Activated naive CD4-positive, alpha-beta T cell treated with anti-CD3 and anti-CD28 coated beads for 36 hours (primary cell): ENCODE measurements at places on chromosomes 11 and 22. TPM values are rescaled to one million over a fixed set of nuclear protein-coding genes. Genes with fewer than 3 reads are reported as not detected.

The BLID gene
- not detected for total RNA-seq

The DNAJB7 gene
- not detected for total RNA-seq

The GGTLC3 gene
- not detected for total RNA-seq

The OR51I1 gene
- not detected for total RNA-seq

The RASL10A gene
- not detected for total RNA-seq

The CALCB gene
- 12.1 TPM for total RNA-seq

The SCGB2A2 gene
- not detected for total RNA-seq

The CCDC116 gene
- 0.19 TPM for total RNA-seq

The TRIM29 gene
- total RNA-seq: not detected

The BIRC3 gene
- 100 TPM for total RNA-seq

- DNase-seq: no peak
Observed at GRCh38 chr22:27782088-27782487, 19.5 kb downstream of the MN1 start.

DNA sequence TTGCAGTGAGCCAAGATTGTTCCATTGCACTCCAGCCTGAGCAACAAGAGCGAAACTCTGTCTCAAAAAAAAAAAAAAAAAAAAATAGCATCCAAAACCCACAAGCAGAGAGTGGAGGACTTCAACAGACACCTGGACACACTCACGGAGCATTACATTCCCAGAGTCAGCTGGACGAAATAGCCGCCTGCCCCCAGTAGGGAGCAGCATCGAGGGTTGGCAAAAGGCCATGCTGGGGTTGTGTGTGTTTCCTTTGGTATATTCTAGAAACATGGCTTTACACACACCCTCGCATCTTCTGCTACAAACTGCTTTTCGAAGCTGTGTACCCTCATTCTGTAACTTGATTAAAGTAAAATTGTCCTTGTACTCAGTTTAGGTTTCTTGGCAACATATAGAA, 5.3 kb downstream of the ADA2 start:
- peak; percentile 73 for DNase-seq

GRCh38 chr22:38832005-38832978, 11.5 kb downstream of the NPTXR start:
- no peak for DNase-seq

DNA sequence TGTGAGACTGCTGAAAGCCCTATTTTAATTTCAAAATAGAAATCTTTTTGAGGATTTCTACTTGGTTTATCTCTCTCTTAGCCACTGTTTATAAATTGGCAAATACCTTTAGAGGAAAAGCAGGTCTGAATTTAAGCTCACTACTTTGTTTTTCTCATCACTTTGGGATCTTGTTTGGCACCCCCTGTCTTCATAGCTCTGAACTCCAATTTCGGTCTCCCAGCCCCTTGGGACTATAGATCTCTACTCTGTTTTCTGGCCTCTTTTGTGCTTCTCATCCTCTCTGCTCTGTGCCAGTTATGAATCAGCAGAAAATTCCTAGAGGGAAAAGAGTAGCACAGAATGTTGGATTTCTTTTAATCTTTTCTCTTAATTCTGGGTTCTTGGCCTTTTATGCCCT, 118.3 kb downstream of the CYP2R1 start:
- DNase-seq: peak; percentile 41

GRCh38 chr11:64449381-64450167, 90.6 kb downstream of the RPS6KA4 start:
- DNase-seq: peak; percentile 79

GRCh38 chr11:130692220-130692619, 224.1 kb downstream of the SNX19 start:
- DNase-seq: no peak

- no peak for DNase-seq
Observed at GRCh38 chr11:72375241-72375960, 58.9 kb downstream of the CLPB start.

DNA sequence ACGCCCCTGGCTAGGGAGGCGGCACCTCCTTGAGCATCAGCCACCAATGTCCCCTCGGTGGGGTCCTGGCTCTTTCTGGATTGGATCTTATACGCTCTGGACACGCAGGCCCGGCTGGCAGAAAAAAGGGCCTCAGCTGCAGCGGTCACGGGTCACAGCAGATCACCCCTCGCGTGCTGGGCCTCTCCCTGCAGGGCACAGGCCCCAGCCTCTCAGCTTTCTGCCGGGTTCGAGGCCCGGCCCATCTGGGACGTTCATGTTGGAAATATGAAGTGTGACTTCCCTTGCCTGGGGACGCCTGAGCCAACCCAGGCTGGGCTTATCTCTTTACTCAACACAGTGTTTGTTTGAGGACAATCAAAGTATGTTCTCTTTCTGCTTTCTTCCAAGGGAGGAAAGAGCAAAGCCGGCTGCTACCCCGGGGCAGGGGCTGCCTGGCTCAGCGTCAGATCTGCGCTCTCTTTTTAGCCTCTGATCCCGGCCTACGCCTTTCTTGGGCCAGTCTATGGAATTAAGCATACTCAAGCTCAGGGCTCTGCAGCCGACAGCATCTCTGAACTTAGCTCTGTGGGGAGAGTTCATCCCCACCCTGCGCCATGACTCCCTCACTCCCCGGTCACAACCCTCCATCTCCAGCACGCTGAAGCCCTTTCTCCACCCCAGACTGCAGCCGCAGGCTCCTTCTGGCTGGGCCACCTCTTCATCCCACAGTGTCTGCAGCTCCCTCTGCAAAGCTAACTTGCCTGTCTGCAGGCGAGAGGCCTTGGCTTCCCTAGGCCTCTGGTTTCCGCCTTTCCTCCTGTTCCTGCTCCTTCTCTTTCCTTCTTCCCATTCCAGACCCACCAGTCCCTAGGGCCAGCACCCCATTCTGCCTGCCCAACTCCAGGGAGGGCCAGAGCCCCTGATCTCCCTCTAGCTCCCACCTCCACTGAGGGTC, 38.8 kb downstream of the ADAMTS15 start:
- DNase-seq: no peak

GRCh38 chr11:128482092-128482491, 105.3 kb downstream of the ETS1 start:
- DNase-seq: no peak

DNA sequence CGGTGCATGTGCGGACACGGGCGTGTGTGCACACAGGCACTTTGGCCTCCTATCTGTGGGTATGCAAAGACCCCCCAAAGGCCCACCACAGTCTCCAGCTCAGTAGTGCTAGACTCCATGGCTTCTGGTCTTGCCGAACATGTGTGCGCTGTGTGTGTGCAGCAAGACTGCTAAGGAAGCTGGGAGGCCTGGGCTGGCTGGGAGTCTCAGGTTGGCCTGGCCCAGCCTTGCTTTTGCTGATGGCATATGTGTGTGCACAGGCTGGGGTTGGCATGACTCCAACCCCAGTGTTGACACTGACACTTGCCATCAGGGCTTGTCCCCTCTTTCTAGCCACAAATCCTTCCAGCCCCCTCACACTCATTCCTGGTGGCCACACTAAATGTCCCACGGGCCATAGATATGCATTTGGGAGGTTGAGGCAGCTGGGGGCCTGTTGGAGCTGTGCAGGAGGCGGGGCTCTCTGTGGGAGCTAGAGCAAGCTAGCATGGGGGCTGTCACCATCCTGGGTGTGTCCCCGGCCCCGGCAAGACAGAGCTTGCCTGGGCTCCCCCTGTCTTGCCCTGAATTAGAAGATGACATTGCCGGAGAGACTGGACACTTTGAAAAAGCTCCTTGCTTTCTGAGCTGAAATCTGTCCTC, 60.9 kb upstream of the NECTIN1 start:
- DNase-seq: no peak

DNA sequence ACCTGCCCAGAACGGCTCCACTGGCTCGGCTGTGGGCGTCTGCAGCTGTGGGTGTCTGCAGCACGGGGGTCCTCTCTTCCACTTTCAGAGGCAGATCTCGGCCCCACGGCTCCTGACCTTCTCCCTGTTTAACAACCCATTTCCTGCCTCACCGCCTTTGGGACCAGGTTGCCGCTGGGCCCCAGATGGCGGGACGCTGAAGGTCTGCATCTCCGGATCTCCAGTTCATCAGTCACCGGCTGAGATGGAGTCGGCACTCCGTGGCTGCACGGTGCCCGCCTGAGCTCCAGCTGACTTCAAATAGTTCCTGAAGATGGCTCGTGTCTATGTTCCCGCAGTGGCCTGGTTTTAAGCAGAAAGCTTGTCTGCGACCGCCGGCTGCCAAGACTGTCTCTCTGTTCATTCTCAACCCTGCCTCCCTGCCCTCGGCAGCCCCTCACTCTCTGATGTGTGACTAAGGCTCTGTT, 475.9 kb downstream of the BRD1 start:
- DNase-seq: no peak

GRCh38 chr22:22877523-22878210, 9.9 kb upstream of the IGLL5 start:
- peak; percentile 85 for DNase-seq

DNA sequence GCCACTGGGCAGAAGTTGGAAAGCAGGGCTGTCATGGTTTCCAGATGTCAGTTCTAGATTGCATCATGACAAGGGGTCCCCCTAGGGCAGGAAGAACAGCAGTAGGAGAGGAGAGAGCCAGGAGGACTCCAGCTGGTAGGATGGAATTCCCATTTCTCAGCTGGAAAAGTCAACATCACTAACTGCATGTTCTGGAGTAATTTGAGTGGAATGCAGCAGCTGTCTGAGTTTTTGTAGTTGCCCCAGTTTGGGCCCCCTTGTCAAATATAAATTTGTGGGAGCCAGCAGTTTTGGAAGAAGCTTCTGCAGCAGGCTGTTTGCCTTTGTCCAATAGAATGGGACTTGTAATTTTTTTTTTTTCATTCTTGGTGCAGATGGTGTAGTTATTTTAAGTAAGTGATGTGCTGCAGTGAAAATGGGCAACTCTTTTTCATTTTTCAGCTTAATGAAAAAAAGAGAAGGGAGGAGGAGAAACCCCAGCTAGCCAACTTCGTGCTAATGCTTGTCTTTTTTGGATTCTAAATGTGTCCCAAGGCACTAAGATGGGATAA, 86.9 kb downstream of the LDLRAD3 start:
- DNase-seq: no peak

- no peak for DNase-seq
Observed at GRCh38 chr22:36472689-36473088, 8.8 kb downstream of the TXN2 start.

DNA sequence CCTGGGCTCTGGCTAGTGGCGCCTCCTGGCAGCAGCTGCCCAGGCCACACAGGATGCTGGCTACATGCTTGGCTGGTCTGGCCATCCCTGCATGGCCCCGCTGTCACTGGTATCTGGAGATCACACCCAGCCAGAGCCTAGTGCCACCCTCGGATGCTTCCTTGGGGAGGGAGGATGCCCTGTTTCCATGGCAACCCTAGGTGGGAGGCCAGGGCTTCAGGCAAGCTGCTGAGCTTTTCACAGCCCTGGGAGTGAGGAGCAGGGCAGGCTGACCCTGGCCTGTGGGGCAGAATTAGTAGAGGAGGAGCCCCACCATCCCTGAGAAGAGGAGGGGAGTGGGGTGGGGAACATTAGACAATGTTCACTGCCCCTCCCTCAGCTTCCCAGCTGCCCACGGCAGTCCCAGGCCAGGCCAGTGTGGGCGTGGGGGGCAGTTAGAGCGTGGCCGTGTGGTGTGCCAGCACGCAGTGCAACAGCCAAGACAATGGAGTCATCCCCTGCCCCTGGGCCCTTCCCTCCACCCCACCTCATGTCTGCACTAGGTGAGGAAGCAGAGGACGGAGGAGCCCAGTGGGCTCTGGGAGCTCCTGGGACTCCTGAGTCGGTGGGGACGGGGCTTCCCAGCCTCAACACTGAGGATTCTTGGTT, 50.4 kb downstream of the PARVB start:
- DNase-seq: no peak

GRCh38 chr22:50169774-50170341, 673 bp upstream of the PANX2 start:
- DNase-seq: peak; percentile 84

DNA sequence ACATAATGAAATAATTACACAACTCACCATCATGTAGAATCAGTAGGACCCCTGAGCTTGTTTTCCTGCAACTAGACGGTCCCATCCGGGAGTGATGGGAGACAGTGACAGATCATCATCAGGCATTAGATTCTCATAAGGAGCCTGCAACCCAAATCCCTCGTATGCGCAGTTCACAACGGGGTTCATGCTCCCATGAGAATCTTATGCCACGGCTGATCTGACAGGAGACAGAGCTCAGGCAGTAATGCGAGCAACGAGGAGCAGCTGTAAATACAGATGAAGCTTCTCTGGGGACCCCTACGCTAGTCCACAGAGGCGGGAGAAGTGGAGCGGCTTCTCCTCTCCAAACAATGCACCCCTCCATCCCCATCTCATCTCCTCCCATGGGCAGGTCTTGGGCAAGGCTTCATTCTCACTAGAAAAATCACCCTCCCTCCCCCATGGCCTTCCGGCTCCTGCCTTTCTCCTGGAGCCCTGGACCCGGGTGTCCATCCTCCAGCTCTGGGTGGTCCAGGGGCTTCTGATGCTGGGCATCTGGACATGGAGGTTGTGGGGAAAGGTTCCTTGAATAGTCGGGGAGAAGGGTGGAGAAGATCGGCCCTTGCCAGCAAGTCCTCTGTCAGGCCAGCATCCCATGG, 16.2 kb upstream of the RAC2 start:
- no peak for DNase-seq

- no peak for DNase-seq
Observed at GRCh38 chr22:22857607-22858558, 29.7 kb upstream of the IGLL5 start.

DNA sequence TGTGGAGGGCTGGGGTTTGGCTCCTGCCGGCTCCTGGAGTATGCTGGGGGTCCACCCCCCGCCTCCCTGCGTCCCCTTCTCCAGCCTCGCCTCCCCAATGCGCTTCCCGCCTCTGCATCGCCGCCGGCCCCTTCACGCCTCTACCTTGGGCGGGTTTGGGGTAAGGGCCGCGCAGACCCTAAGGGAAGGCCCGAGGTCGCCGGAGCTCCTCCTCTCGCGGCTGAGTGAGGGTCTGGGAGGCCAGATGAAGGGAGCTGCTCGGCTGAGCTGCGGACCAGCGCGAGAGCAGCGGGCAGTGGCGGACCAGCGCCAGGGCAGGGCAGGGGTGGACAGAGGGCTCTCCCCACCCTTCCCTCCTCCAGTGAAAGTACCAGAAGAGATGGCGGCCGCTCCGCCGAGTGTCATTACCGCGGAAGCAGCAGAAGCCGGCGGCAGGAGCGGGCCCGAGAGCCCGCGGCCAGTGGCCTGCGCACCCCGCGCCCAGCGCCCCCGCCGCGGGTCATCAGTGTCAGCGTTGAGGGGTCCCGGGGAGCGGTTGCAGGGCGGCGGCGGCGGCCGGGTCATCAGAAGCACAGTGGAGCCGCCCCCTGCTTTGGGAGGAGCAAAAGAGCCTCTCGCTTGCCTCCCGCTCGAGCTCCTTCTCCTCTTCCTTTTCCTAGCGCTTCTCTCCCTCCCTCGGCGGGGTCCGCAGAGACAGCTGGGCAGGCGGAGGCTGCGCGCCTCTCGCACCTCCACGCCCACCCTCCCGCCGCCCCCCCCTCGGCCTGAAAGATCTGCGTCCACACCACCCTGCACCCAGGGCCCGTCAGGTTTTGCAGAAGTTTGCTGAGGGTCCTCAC, 255.6 kb upstream of the CADM1 start:
- DNase-seq: no peak

GRCh38 chr11:79402912-79403311, 37.9 kb downstream of the TENM4 start:
- DNase-seq: no peak
